CD4-positive, alpha-beta T cell treated with Interleukin-4 for 1 hour (primary cell): ENCODE measurements at places on chromosomes 7 and 10.

DNA sequence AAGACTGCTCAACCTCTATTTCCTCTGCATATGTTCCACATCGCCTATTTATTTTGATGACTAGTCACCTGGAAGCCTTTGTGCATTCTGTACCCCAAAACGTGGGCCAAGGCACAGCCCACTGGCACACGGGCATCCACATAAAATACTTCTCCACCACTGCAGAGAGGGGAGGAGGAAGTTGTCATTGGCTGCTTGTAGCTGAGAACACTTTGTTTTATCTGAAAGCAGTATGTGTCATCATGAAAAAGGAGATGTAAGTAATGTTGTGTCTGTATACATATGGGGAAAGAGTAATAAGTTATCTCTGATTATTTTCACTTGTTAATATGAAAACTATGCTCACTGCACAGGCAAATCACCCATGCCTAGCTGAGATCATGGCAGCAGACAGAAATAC, 48.2 kb upstream of the AMPH start:
- no peak for DNase-seq

GRCh38 chr10:111430070-111430469, 353.2 kb downstream of the ADRA2A start:
- no peak for DNase-seq

DNA sequence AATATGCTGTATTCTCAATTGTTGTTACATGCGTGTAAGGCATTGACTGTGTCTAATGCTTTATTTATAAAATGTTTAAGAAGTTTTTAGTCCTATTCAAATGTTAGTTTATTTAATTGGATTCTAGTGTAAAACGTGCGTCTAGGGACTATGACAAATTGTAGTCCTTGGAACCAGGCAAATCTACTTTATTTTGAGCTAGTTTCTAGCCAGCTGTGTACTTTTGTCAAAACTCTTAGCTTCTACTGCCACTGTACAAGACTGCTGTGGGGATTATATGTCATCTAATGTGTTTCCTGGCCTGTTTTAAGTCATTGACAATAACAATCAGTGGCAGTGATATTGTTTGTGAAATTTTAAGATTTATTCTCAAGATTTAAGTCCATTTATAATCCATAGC, 220.5 kb upstream of the SEMA3D start:
- no peak for DNase-seq

DNA sequence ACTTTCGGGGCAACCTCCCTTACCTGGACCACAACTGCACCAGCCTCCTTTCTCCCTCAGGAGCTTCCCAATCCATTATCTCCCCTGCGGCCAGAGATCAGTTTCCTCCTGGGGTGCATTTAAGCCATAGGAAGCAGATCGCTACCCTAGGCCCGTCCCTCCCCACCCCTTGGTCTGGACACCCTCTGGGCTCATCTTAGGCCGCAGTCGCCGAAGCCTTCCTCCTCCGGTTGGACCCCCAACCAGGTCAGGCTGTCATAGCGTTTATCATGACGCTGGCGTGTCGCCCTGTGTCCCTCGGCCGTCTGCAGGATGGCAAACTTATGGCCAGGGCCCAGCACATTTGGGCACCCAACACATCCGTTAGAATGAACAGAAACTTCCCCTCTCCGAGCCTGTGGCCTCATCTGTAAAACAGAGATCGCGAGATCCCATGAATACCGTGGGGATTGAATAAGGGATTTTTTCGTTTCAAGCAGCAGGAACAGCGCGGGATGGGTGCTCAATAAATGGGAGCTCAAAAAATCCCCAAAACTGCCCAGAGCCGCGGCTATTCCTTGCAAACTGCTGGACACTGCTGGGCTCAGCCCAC, 669 bp upstream of the AP5Z1 start:
- DNase-seq: no peak

DNA sequence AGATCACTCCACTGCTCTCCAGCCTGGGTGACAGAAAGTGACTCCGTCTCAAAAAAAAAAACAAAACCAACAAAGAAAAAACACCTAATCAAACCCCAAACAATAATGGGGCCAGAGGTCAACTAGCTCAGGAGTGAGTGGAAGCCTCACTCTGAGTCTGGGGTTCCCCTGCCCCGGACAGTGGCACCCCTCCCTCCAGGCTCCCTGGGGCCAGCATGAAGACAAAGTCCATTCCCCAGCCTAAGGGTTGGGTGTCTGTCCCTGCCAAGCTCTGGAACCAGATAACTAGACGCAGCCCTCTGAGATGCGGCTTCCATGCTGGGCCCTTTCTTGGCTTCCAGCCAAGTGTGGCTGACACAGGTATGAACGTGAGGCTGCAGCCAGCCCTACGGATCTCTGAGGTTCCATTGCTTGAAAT, 1.7 kb upstream of the FUOM start:
- DNase-seq: no peak

- no peak for DNase-seq
These were observed 304.5 kb downstream of the MDFIC start for GRCh38 chr7:115226410-115226809.

DNA sequence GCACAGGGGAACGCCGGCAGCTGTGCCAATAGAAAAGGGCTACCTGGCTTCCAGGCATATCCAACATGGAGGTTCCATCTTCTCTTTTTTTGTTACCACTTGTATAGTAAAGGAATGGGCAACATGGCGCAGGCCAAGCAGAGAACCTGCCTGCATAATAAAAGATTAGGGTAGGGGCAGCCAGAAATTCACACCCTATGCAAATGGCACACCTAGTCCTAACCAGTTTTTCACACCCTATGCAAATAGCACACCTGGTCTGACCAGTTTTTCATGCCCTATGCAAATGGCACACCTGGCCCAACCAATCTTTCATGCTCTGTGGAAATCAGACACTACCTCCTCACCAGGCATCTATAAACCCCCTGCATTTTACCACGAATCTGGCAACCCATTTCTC, 369.5 kb downstream of the IPMK start:
- no peak for DNase-seq

DNA sequence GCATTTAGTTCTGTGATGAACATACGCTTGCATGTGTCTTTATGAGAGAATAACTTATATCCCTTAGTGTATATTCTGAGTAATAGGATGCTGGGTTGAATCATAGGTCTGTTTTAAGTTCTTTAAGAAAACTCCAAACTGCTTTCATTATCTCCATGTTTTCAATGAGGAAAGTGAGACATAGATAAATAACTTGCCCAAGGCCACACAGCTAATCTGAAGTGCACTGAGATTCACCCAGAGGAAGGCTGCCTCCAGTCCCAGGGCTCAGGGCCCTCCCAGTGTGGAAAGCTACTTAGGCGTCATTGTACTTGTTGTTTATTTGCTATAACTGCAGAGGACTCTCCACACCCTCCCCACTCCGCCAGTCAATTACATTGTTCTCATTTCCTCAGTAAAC, 126.7 kb downstream of the INHBA start:
- no peak for DNase-seq
